CD4-positive, alpha-beta T cell treated with Interferon alpha-2 for 1 hour (primary cell): ENCODE measurements at places on chromosomes 16 and 17.
A peak's percentile ranks its signal among the peaks of the same experiment; 100 is the strongest.

DNA sequence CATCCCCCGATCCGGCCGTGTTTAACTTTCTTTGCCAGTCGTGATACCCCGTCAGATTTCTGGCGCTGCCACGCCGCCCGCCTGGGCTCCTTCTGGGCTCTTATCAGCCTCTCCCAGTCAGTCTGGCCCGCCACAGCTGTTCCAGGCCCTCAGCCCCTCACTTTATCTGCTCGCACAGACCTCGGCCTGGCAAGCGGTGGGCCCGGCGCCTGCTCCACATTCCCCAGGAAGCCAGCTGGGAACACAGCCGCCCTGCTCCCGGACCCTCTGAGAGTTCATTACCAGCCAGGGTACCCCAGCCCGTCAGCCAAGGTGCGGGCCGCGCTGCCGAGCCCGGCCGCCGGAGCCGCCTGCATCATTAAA, 157.5 kb downstream of the ZNF423 start:
- DNase-seq = no peak

DNA sequence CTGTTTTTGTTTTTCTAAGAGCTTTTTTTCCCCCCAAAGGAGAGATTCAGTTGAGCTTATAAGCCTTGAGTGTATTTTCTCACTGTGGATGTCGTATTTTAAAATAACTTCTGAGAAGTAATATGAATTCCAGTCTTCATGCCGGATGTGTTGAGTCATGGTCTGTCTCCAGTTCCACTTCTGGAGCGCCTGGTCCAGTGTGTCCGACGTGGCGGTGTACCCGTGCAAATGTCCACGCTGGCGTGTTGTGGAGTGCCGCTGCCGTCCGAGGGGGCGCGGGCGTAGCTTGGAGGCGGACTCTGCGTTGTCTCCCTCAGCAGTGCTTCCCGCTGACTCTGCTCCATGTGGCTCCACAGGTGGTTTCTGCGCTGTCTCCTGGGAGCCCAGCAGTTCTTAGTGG, 60.9 kb upstream of the ZNF750 start:
- no peak for DNase-seq

GRCh38 chr16:63695347-63695746, 1426.5 kb downstream of the CDH11 start:
- no peak for DNase-seq

GRCh38 chr17:43723697-43724359, 34.8 kb downstream of the SOST start:
- DNase-seq = no peak

GRCh38 chr17:2347805-2348685, 10.7 kb downstream of the SGSM2 start:
- DNase-seq = no peak

- DNase-seq = no peak
Measured at GRCh38 chr16:49431591-49432290, 58.1 kb downstream of the C16orf78 start.

DNA sequence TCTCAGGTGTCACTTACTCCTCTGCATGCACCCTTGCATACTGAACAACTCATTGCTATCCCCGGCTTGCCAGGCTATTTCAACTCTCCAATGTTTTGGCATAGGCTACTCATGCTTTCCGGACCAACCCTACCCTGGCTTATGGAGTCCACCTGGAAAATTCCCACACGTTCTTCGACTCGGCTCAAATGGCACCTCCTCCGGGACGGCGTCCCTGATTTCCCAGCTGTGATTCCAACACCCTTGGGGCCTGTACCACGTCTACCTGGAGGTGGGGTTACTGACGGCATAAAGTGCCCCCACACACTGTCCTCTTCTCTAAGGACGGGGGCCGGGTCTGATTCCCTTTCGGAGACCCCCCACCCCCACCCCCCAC, 498 bp downstream of the SMYD4 start:
- no peak for DNase-seq

- no peak for DNase-seq
Measured at GRCh38 chr17:15121426-15121825, 143.7 kb downstream of the PMP22 start.

- no peak for DNase-seq
Measured at GRCh38 chr16:54067322-54068065, 219.1 kb downstream of the IRX3 start.

GRCh38 chr16:19776565-19776964, 58.5 kb downstream of the IQCK start:
- DNase-seq = no peak

DNA sequence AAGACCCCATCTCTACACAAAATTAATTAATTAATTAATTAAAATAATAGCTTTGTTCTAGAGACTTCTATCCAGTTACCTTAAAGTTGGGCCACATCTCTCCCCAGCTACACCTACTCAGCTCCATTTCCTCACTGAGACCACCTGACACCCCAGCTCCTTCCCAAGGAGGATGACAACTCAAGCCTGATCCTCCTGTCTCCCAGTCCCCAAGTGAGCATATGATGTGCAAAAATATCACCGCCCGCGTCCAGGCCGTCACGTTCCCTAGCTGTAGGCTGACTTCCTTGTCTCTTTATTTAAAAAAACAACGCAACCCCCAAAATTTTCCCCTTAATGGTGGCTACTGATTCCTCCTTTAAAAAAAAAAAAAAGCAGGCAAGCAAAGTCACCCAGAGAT, 120.2 kb upstream of the RCVRN start:
- no peak for DNase-seq

DNA sequence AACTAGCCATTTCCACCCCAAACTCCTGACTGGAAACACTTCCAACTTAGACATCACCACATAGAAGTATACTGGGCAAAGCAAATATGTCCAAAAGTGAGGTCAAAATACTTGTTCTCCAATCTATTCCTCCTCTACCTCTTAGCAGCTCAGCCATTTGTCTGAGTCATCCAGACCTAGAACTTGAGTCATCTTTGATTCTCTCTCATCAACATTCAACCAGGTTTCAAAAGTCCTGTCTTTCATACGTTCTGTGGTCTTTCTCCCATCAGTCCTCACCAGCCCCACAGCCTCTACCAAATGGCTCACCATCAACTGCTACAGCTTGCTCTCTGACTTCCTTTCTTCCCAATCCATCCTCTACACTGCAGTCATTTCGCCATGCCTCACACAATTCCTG, 6.8 kb downstream of the ANKFY1 start:
- no peak for DNase-seq

- DNase-seq = no peak
Measured at GRCh38 chr17:73066148-73066884, 26.2 kb downstream of the SLC39A11 start.

DNA sequence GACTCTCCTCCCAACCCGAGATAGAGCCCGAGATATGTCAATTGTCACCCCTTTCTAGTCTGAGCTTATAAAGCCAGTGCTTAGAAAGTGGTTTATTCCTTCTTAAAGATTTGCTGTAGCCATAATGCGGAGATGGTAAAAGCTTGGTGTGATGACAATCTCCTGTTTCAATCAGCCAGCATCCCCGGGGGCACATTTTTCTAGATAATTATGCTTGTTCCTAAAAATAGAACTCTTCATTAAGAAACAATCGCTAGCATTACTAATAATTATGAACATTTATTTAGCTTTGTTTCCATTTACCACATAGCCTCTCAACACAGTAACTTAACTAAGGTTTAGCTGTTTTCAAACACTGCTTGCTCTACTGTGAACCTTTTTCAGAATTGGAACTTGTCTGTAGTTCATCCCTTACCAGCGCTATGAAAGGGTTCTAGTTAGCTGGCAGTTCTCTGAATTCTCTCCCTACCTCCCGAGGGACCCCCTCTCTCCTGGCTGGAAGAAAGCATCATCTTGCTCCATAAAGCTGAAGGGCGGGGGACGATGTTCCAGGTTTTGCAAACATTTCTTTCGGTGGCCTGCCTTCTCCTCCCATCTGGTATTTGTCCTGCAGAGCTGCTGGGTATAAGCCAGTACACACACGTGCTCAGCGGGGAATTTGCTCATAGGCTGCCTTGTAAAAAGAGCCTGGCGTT, 922 bp upstream of the MRPL58 start:
- DNase-seq = no peak

GRCh38 chr17:41308918-41309359, at the start of gene KRTAP16-1:
Gene KRTAP16-1, minus strand, starts transcription at chr17:41309309. Its CDS starts 56 bp downstream, at chr17:41309253.
- DNase-seq = peak; percentile 61

GRCh38 chr17:58873926-58874325, 118.3 kb downstream of the PPM1E start:
- DNase-seq = no peak

DNA sequence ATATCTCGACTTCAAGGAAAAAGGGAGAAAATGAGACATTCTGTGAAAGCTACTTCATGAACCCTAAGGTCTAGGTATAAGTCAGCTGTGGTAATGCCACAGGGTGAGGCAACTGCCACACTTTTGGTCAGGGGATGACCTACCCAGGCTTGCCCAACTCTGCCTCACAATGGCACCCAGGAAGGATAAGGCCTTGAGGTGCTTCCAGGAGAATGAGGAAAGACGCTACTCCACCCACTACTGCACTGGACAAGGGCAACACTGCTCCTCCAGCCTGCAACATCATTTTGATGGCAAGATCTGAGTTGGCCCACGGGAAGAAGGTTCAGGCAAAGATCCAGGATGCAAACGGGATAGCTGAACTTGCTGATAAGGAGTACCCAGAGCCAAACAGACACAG, 22.0 kb upstream of the GFOD2 start:
- no peak for DNase-seq

DNA sequence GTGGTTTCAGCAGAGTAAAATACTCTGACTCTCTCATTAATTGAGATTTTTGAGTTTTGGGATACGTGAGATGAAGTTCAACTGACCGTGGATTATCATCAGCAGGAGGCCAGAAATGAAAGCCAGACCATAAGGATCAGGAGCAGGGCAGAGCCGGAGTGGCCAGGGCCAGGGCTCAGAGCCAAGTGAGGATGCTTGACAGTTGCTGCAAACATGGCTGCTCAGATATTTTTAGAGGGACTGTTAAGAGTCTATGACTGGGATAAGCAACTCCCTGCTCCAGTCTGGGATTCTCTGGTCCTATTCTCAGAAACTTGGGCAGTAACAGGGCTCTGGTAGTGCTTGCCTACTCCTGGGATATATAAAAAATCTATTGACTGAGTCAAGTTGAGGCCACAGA, 17.6 kb upstream of the CDH13 start:
- DNase-seq = no peak

GRCh38 chr17:19531780-19532501, 1.7 kb upstream of the SLC47A1 start:
- DNase-seq = no peak

- no peak for DNase-seq
Measured at GRCh38 chr17:72938482-72938881, 154.0 kb downstream of the SLC39A11 start.

DNA sequence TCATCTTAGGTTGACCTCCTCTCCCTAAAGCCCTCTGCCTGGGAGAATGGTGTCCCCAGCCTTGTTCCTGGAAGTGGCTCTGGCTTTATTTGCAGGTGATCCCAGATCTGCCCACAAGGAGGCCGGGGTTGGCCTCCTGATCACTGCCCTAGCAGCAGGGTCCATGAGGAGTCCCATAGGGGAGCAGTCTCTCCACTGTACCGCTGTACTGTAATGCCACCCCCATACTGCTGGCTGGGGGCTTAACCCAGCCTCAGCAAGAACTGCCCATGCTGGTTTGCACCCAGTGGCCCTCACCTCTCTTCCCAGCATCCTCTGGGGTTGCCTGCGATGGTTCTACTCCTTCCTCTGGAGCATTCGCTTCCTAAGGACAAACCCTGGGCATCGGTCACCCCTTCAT, 39.1 kb downstream of the PSME3IP1 start:
- no peak for DNase-seq

DNA sequence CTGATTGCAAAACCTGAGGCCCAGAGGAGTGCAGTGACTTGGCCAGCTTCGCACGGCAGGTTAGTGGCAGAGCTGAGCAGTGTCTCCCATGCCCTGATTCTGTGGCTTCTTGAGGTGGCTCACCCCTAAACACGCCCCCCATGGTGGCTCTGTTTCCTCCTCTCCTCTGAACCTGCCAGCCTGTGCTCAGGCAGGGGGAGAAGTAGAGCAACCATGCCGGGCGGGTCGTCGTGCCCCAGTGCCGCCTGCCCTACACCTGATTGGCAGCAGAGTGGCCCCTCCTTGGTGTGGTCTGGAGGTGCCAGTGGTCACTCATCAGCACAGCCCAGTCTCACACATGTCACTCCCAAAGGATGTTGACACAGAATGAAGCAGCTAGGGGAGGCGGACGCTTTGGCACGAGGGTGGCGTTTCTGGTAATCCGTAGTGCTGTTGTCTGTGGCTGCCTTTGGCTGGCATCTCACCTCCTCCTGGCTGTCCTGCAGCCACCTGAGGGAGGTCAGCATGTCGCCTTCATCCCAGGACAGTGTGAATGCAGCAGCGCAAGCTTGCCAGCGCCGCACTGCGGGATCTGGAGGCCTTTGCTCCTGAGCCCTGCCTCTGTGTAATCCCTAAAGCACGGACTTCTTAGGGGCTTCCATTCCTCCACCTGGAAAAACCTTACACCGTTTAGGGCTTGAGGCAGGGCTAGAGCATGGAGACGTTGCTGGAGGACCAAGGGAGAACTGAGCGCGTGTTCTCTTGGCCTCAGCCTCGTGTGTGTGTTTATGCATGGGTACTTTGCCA, 294.7 kb downstream of the SEC14L1 start:
- peak; percentile 53 for DNase-seq

- no peak for DNase-seq
Measured at GRCh38 chr16:56747486-56748045, 17.6 kb downstream of the NUP93 start.

DNA sequence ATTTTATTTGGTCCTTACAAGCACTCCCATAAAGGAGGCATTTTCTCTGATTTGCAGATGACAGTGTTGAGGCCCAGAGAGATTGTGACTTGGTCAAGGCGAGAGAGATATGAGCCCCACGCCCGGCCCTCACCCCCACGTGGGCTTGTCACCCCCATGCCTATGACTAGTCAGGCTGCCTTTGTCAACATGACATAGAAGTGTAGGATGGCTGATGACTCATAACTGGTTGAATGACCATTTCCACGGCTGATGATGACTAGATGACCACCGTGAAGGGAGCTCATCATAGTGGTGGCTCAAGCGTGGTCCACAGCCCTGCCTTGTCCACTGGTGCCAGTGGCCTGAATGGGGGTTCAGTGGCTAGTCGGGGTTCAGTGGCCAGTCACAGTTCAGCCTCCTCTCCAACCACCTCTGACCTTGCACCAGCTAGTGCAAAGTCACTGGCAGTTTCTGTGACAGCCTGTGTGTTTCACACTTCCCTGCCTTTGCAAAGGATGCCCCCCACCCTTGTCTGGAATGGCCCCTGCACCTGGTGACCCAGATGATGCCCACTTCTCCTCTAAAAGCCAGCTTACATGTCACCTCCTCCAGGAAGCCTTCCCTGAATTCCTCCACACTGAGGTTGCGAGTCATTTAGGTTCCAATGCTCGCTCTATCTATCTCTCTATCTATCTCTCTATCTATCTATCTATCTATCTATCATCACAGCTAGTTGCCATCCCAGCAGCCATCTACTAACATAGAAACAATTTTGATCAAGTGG, 3.8 kb upstream of the WSCD1 start:
- DNase-seq = no peak

GRCh38 chr17:16933317-16934132, 38.4 kb downstream of the TNFRSF13B start:
- no peak for DNase-seq
